ENCODE measurements at places on chromosomes 7 and 10.

DNA sequence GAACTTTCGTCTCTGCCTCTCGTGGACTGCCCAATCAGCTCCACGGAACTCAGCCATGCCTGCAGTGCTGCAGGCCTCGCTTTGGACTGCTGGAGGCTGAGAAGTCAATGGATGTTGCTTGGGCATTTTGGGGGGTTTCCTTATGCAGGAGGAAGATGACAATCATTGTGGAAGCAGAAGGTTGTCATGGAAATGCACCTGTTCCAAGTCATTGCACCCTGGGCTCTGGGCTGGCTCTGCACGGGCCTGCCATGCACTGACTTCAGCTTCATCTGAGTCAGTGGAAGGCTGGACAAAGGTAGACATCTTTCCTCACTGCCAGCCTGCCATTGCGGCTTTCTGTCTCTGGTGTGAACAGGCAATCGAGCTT is 217.3 kb downstream of the RPS24 start:
- H3K36me3 ChIP-seq: no peaks in the 10 kb centered on the region
- no peak overlapping the region for H3K4me3 ChIP-seq
- H3K27ac ChIP-seq: no peak overlapping the region
- no peaks in the 10 kb centered on the region for H3K27me3 ChIP-seq
- DNase-seq: no peak
- H3K4me1 ChIP-seq: no peaks in the 10 kb centered on the region

DNA sequence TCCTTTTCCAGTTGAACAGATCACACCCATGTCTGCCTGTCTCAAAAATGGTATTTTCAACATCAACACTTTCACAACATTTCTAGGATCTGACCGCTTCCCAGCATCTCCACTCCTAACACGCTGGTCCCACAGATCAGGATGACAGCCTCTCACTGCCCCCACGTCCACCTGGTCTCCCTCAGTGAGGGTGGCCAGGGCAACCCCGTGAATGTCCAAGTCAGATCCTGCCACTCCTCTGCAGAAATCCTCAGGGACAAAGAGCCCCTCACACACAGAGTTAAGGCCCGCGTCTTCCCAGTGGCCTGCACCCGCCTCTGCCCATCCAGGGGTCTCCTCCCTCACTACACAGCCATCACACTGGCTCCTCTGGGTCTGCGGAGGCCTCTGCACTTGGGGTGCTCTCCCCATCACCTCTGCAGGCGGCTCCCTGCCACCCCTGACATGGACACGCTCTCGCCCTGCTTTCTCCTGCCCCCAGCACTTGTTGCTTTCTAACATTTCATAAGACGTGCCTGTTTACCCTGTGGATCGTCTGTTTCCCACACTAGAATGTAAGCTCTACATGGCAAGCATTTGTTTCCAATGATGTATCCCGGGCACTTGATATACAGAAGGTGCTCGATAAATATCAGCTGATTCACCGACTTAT is 20.0 kb downstream of the GNA12 start:
- H3K4me1 ChIP-seq: no peaks in the 10 kb centered on the region
- no peak for DNase-seq
- no peaks in the 10 kb centered on the region for H3K36me3 ChIP-seq
- no peak overlapping the region for H3K4me3 ChIP-seq
- no peaks in the 10 kb centered on the region for H3K27me3 ChIP-seq

- H3K36me3 ChIP-seq: no peaks in the 10 kb centered on the region
- H3K27ac ChIP-seq: no peak overlapping the region
- no peaks in the 10 kb centered on the region for H3K4me1 ChIP-seq
- H3K27me3 ChIP-seq: no peaks in the 10 kb centered on the region
Observed at GRCh38 chr10:79483948-79484347, 28.4 kb upstream of the EIF5AL1 start.

- no peak overlapping the region for H3K27ac ChIP-seq
- no peaks in the 10 kb centered on the region for H3K4me1 ChIP-seq
- H3K27me3 ChIP-seq: peaks cover 9% of the 10 kb centered on the region
- no peaks in the 10 kb centered on the region for H3K36me3 ChIP-seq
Observed at GRCh38 chr10:42898037-42898960, 115.7 kb downstream of the BMS1 start.

- no peaks in the 10 kb centered on the region for H3K36me3 ChIP-seq
- H3K27me3 ChIP-seq: no peaks in the 10 kb centered on the region
- no peak overlapping the region for H3K4me3 ChIP-seq
- H3K27ac ChIP-seq: no peak overlapping the region
Observed at GRCh38 chr7:40716052-40716451, 581.2 kb downstream of the SUGCT start.

DNA sequence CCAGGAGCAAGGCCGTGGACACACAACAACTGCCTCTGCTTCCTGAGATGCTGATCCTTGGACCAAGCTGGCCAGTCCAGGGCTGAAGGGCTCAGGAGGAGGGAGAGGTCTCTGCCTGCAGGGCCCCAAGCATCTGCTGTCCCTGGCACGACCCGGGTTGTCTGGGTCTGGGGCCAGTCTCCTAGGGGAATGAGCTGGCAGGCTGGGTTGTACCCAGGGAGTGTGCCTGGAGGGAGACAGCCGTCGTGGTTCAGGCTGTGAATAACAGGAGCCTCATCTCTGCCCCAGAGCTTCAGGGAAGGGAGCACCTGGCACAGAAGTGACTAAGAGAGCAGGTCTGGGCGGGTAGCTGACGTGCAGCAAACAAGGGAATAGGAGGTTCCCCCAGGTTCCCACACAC is 17.9 kb upstream of the SERPINE1 start:
- H3K27me3 ChIP-seq: no peaks in the 10 kb centered on the region
- no peak overlapping the region for H3K4me3 ChIP-seq
- no peak for DNase-seq
- H3K36me3 ChIP-seq: no peaks in the 10 kb centered on the region
- no peaks in the 10 kb centered on the region for H3K4me1 ChIP-seq

GRCh38 chr10:9823268-9823930 is 1194.3 kb upstream of the CELF2 start:
- DNase-seq: no peak
- H3K4me3 ChIP-seq: no peak overlapping the region
- no peaks in the 10 kb centered on the region for H3K27me3 ChIP-seq
- H3K4me1 ChIP-seq: no peaks in the 10 kb centered on the region
- no peaks in the 10 kb centered on the region for H3K36me3 ChIP-seq

DNA sequence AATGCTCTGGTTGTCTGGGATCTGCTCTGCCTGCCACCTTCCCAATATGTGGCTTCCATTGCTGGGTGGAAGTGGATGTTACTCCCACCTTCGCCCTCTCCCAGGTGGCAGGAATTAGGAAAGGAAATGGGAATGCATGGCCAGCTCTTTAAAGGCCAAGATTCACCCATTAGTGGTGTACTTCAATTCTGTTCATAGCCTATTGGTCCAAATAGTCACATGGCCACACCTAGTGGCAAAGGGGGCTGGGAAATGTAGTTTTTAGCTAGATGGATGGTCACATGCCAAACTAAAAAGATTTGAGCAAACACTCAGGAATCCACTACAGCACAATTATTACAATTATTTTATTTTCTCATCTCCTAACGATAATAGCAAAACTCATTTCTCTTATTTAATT is 135.1 kb downstream of the NPY start:
- H3K36me3 ChIP-seq: no peaks in the 10 kb centered on the region
- no peak overlapping the region for H3K27ac ChIP-seq
- DNase-seq: no peak
- H3K4me3 ChIP-seq: no peak overlapping the region
- no peaks in the 10 kb centered on the region for H3K4me1 ChIP-seq

DNA sequence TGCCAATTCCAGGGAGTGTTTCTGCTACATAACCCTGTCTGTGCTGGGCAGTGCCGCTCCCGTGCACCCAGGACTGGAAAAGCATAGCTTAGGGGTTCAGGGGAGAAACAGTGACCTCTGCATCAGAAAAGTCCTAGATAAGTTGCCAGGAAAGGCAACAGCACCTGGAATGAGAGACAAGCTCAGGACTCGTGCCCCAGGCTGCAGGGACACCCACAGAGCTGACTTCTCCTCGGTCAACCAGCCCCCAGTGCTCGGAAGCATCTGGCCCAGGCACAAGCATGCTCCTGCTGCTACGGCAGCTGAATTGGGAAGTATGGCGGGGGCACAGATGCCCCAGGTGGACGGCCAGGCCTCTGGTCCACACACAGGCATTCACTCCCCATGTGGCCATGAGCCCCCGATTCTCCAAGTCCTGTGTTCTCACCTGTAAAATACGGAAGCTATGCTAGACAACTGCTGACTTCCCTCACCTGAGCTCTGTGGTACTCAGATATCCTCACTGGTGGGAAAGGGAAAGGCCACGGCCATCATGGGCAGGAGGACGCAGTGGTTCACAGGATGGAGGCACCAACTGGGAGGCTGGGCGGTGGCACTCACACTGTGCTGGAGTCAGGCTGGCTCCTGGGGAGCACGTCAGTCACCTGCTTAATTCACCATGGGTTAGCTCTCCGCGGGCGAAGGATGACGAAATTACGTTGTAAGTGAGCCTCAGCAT is 220.5 kb downstream of the PTPRN2 start:
- no peaks in the 10 kb centered on the region for H3K27me3 ChIP-seq
- no peak overlapping the region for H3K27ac ChIP-seq
- no peak overlapping the region for H3K4me3 ChIP-seq
- H3K4me1 ChIP-seq: no peaks in the 10 kb centered on the region
- DNase-seq: no peak

GRCh38 chr7:114843102-114843501 is 78.8 kb upstream of the MDFIC start:
- no peaks in the 10 kb centered on the region for H3K4me1 ChIP-seq
- no peak overlapping the region for H3K27ac ChIP-seq
- no peak overlapping the region for H3K4me3 ChIP-seq
- H3K27me3 ChIP-seq: no peaks in the 10 kb centered on the region

GRCh38 chr7:25515633-25516275 is 287.5 kb upstream of the NPVF start:
- H3K4me3 ChIP-seq: no peak overlapping the region
- no peak for DNase-seq
- no peaks in the 10 kb centered on the region for H3K4me1 ChIP-seq
- no peaks in the 10 kb centered on the region for H3K36me3 ChIP-seq

DNA sequence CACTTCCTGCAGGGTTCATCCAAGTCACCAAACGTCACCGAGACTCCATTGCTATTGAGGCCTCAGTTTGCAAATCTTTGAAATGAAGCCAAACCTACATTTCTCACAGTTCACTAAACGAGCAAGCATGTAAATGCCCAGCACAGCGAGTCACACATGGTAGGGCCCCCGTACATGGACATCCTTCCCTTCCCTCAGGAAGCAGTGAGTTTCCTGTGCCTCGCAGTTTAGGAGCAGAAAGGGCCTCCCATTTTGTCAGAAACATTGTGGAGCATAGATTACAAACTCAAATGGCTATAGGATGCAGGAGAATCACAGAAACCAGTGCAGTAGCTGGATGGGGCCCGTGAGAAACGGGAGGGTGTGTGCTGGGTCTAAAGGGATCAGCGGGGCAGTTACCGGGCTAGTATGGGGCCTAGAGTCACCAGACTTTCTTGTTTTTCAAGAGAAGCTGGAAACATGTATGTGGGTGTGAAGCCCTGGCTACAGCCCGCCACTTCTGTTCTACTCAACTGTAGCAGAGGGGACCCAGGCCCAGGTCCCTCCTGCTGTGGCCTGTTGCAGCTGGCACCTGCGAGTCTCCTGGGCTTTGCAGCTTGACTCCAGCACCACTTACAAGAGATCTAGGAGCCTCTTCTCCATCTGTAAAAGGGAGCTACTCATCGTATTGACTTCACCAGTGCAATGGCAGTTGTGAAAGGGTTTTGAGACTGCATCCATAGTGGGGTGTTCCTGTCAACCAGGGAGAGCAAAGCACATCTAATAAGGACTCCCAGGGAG is 14.2 kb upstream of the SLC18A3 start:
- H3K27me3 ChIP-seq: no peaks in the 10 kb centered on the region
- H3K36me3 ChIP-seq: no peaks in the 10 kb centered on the region
- no peak overlapping the region for H3K27ac ChIP-seq
- no peaks in the 10 kb centered on the region for H3K4me1 ChIP-seq
- DNase-seq: no peak

GRCh38 chr7:115356999-115357702 is 435.3 kb downstream of the MDFIC start:
- no peaks in the 10 kb centered on the region for H3K4me1 ChIP-seq
- no peaks in the 10 kb centered on the region for H3K36me3 ChIP-seq
- no peak for DNase-seq
- H3K27ac ChIP-seq: no peak overlapping the region

DNA sequence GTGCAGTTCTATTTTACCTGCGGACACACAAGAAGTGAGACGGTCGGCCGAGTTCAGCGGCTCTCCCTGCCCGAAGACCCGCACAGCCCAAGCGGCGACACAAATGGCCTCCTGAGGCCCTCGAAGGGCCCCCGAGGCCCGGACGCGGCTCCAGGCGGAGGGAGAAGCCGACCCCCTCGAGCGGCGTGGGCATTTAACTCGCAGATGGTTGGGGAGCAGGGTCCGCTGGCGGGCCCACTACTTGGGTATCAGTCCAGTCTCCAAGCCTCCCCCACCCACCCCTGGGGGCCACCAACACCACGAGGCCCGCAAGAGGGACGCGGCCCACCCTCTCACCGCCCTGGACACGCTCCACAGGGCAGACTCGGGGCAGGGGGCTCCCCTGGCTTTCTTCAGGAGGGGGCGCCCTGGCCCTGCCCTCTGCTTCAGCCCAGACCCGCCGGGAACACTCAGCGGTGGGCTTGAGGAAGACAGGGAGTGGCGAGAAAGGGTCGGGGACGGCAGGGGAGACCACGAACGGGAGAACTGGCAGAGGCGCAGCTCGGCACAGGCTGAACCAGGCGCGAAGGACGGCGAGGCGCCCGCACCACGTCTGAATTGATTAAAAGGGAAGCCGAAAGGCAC is 1.7 kb downstream of the IGF2BP3 start:
- no peak overlapping the region for H3K4me3 ChIP-seq
- H3K4me1 ChIP-seq: peaks cover 9% of the 10 kb centered on the region
- no peaks in the 10 kb centered on the region for H3K36me3 ChIP-seq
- no peak for DNase-seq

DNA sequence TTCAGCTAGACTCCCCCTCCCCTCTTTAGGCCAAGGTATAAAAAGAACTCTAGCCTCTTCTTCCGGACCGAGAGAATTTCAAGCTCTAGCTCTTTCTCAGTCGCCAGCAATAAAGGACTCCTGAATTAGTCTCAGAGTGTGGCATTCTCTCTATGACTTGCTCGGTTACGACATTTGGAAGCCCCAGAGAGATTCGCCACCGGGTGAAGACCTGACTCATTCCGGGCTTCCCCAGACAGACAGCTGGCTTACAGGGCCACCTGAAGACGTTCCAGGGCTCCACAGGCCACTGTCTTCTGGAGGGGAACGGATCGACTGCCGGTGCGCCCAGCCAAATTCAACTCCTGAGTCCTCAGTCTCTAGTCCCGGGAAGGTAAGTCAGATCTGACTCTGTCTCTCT is at the start of gene AKR1B15:
AKR1B15 (plus strand) TSS at position 234 of the 400 bp plus-strand sequence. CDS start 15,510 bp downstream, outside the sequence.
- H3K4me3 ChIP-seq: no peak within 1 kb of the TSS
- H3K36me3 ChIP-seq: no peaks in the 10 kb centered on the region
- no peak for DNase-seq
- H3K4me1 ChIP-seq: no peaks in the 10 kb centered on the region
- no peak within 1 kb of the TSS for H3K27ac ChIP-seq

DNA sequence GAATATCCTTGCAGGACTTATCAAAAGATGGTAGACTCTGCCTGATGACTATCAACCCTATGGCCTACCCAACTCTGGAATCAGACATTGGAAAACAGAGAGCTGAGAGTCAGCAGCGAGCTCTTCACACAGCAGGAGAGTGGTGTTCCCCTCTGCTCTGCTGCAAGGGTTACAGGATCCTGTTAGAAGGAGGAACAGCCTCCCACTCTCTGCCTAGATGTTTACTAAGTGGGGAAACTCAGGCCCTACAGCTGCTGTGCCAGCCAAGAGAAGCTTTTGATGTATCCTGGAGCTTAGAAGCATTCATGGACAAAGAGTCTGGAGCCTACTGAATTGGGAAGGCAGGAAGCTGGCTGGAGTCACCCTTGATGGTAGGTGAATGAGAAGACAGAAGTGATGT is 104.6 kb downstream of the ABLIM1 start:
- DNase-seq: no peak
- H3K27me3 ChIP-seq: no peaks in the 10 kb centered on the region
- no peaks in the 10 kb centered on the region for H3K4me1 ChIP-seq

Data from prostate gland (tissue), 2 donors.